Suprapubic skin (tissue), 4 donors: ENCODE measurements at places on chromosomes 2 and 18. TPM values are rescaled to one million over a fixed set of nuclear protein-coding genes. Genes with fewer than 3 reads are reported as not detected.

- H3K27me3 ChIP-seq = no peaks in the 10 kb centered on the region
- peaks cover 8% of the 10 kb centered on the region for H3K36me3 ChIP-seq
- no peak overlapping the region for H3K4me3 ChIP-seq
Observed at GRCh38 chr2:9981655-9982054, 30.2 kb downstream of the GRHL1 start.

The TBR1 gene
- not detected for total RNA-seq

The CTAGE1 gene
- not detected for total RNA-seq

The ATP8B1 gene
- 25.3 TPM for total RNA-seq

The KIF1A gene
- total RNA-seq = 2.9 TPM

The PKDCC gene
- total RNA-seq = 2.5 TPM

The ASB18 gene
- total RNA-seq = not detected

- H3K36me3 ChIP-seq = no peaks in the 10 kb centered on the region
- no peak overlapping the region for H3K27ac ChIP-seq
- H3K4me1 ChIP-seq = no peaks in the 10 kb centered on the region
- no peak overlapping the region for H3K4me3 ChIP-seq
- H3K27me3 ChIP-seq = no peaks in the 10 kb centered on the region
Observed at GRCh38 chr2:41989501-41990180, 58.2 kb upstream of the PKDCC start.

GRCh38 chr2:88697370-88698026 lies 6.0 kb downstream of the RPIA start:
- peaks cover 20% of the 10 kb centered on the region for H3K36me3 ChIP-seq
- no peaks in the 10 kb centered on the region for H3K27me3 ChIP-seq
- H3K4me1 ChIP-seq = peaks cover 17% of the 10 kb centered on the region
- H3K27ac ChIP-seq = peak overlapping the region; percentile 29

DNA sequence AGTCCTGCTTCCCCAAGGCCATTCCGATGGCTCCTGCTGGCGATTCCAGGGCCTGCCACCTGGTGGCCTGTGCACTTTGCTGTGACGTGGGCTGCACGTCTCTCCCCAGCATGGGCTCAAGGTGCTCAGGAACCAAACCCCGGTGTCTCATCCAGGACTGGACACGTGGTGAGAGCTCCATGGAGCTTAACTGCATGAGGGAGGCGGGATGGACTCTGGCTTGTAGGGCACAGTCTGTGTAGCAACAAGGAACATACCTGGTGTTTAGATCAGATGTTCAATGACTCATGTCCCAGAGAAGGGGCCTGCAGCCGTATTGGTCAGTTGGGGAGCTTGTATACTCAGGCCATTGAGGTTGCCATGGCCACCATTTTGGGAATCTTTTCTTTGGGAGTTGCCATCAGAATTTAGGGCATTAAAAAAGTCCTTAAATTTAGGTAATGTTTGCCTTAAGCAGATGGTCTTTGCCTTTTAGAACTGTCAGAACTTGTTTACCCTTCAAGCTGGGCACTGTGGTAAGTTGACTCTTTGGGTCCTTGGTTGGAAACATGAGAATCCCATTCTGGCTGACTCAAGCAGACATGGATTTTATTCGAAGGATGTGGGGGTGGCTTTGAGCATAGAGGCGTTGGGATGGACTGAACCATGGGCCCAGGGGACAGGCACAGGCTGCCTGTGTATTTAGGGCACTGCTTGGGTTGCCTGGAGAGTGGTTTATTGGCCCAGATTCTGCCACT lies 21.0 kb downstream of the AGAP1 start:
- no peak for DNase-seq
- H3K4me3 ChIP-seq = no peak overlapping the region
- H3K27me3 ChIP-seq = no peaks in the 10 kb centered on the region
- no peak overlapping the region for H3K27ac ChIP-seq

DNA sequence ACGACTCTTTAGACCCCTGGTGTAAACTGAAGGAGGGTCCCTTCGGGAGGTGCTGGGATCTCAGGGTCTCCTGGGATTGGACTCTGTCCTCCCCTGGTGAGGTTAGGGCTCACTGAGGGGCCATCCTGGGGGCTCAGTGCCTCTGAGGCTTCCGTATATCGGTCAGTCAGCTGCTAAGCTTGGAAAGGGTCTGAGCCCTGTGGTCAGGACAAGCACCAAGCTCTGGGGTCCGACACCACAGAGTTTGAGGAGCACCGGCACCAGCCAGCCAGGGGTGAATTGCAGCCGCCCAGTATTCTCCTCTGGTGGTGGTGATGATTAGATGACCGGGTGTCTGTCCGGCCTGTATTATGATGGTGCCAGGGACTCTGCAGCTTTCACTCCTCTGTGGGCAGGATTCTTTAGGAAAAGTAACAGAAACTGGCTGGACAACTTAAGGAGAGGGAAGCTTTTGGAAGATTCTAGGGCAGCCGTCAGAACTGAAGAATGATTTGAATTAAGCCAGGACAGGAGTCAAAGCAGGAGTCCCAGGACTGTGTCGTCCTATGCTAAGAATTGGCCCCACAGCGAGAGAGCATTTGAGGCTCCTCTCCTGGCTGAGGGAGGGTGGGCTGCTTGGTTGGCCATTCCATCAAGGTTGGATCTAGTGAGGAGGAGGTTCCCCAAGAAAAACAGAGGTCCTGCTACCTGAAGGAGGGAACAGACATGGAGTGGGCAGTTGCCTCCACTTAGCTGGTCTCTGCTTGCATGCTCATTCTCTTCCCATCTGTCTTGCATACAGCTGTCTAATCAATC lies 158.6 kb upstream of the HS6ST1 start:
- H3K4me1 ChIP-seq = peaks cover 20% of the 10 kb centered on the region
- DNase-seq = peak; percentile 58
- no peaks in the 10 kb centered on the region for H3K36me3 ChIP-seq
- no peak overlapping the region for H3K4me3 ChIP-seq

- H3K36me3 ChIP-seq = no peaks in the 10 kb centered on the region
- no peak for DNase-seq
- H3K4me1 ChIP-seq = peaks cover 31% of the 10 kb centered on the region
- no peak overlapping the region for H3K4me3 ChIP-seq
- H3K27ac ChIP-seq = no peak overlapping the region
Observed at GRCh38 chr2:46779447-46779941, 136.1 kb downstream of the MCFD2 start.

DNA sequence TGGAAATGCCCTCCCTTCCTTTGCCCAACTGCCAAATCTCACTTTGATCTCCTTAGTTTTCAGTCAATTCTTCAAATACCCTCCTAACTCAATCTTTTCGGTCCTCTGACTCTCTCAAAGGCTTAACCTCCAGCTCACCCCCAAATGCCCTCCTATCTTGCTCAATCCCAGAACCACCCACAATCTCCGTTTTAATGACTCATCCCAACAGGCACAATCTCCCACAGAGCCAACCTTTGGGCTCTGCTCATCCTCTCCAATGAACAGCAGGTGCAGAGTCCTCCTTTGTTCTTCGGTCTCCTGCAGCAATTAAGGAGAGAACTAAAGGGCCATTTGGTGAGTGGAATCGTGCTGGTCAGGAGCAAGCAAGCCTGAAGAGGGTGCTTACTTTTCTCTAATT lies 366.1 kb upstream of the CRIM1 start:
- no peak for DNase-seq
- no peaks in the 10 kb centered on the region for H3K27me3 ChIP-seq
- H3K4me1 ChIP-seq = no peaks in the 10 kb centered on the region
- no peak overlapping the region for H3K27ac ChIP-seq

DNA sequence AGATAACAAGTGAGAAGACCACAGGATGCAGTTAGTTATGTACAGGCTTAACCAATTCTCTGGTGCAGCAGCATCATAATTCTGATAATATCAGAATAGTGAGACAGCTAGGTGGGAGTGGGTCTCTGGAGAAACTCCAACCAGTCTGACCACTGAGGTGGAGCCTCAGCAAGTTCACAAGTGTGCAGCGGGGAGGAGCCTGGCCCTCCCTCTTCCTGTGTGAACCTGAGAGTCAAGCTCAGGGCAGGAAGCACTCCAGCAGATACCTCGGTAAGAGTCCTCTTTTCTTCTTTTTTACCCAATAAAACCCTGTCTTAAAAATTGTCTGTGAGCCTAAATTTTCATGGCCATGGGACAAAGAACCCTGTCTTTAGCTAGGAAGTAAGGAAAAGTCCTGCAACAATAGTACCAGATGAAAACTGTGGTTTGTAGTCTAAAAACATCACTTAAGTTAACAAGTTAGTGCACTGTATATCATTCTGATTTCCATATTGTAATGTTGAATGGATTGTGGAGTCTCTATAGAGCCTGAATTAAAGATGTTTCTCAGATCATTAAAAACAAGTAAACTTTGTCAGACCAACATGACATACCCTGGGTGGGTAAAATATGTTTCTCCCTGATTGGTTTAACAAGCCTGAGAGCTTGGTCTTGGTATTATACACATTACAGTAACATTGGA lies 370.8 kb downstream of the TMEM182 start:
- DNase-seq = no peak
- no peak overlapping the region for H3K27ac ChIP-seq

- H3K27ac ChIP-seq = no peak overlapping the region
- no peaks in the 10 kb centered on the region for H3K27me3 ChIP-seq
- no peak overlapping the region for H3K4me3 ChIP-seq
- no peak for DNase-seq
- H3K36me3 ChIP-seq = no peaks in the 10 kb centered on the region
Observed at GRCh38 chr2:207459990-207460757, 69.6 kb upstream of the CREB1 start.

- peaks cover 19% of the 10 kb centered on the region for H3K4me1 ChIP-seq
- no peaks in the 10 kb centered on the region for H3K36me3 ChIP-seq
- DNase-seq = no peak
- H3K27ac ChIP-seq = peak overlapping the region; percentile 46
- H3K27me3 ChIP-seq = peaks cover 44% of the 10 kb centered on the region
Observed at GRCh38 chr18:50558948-50559751, 737 bp upstream of the MAPK4 start.

DNA sequence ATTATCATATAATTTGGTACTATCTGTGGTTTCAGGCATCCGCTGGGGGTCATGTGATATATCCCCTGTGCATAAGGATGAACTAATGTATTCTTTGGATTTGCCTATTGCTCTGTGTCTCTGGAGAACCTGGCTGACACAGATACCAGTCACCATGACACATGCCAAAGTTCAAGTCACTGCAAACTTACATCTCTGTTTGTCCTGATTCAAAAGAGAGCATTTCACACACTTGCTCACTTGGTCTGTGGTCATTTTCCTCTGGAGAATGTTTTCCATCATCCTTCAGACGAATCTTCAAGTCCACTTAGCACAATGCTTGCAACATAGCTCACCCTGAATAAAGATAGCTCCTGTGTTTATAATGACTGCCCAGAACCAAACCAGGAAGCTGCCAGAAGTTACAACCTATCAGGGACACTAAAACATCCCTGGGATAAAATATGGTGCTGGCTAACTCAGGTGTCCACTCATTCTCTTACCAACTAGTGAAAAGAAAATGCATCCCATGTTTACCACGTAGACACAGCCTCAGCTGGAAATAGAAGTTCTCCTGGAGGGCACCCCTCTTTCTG lies 18.1 kb downstream of the SULT1C3 start:
- no peaks in the 10 kb centered on the region for H3K4me1 ChIP-seq
- H3K27ac ChIP-seq = no peak overlapping the region
- no peaks in the 10 kb centered on the region for H3K36me3 ChIP-seq
- no peaks in the 10 kb centered on the region for H3K27me3 ChIP-seq
- no peak overlapping the region for H3K4me3 ChIP-seq

The CAVIN2 gene
- total RNA-seq = 12.9 TPM

GRCh38 chr2:219218217-219218731 lies 484 bp downstream of the ABCB6 start:
- peaks cover 35% of the 10 kb centered on the region for H3K4me1 ChIP-seq
- no peaks in the 10 kb centered on the region for H3K27me3 ChIP-seq
- H3K4me3 ChIP-seq = peak overlapping the region; percentile 68
- peak; percentile 86 for DNase-seq
- H3K36me3 ChIP-seq = peaks cover 63% of the 10 kb centered on the region
- H3K27ac ChIP-seq = peak overlapping the region; percentile 88

The IGFBP2 gene
- 17.7 TPM for total RNA-seq

The WNT6 gene
- 3.7 TPM for total RNA-seq

DNA sequence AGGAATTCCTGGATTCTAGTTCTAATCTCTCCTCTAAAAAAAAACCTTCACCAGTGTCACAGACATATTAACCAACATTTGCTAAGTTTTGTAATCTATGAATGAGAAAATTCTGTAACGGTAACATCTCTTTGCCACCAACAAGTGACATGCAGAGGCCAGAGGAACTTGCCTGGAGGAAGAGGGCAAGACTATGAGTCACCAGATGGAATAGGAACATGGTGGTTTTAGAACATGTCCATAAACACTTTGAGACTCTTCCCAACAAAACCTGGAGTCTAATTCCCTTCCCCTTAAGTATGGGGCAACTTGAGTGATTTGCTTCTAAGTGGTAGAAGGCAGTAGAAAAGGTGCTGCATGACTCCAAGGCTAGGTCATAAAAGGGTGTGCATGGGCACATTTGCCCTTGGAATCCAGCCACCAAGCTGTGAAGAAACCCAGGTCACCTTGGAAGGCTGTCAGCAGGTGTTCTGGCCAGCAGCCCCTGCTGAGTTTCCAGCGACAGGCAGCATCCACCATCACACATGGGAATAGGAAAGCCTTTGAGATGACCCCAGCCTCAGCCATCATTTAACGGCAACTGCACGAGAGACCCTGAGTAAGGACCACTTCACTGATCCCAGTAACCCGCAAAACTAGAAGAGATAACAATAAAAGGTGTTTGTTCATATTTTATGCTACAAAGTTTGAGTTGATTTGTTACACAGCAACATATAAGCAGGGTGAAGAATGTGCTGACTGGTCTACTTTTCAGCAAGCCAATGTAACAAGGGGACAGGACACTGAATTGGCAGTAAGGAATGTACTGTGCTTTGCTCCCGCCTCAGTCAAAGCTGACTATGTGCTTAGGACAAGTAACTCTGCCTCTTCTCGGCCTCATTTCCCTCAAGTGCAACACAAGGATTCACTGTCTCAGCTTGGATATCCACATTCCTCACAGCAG lies 90.6 kb downstream of the SKA1 start:
- H3K27me3 ChIP-seq = no peaks in the 10 kb centered on the region
- H3K4me3 ChIP-seq = no peak overlapping the region
- no peak overlapping the region for H3K27ac ChIP-seq

GRCh38 chr18:68560128-68560527 lies 154.8 kb downstream of the TMX3 start:
- no peak overlapping the region for H3K4me3 ChIP-seq
- DNase-seq = no peak
- H3K27me3 ChIP-seq = no peaks in the 10 kb centered on the region
- no peaks in the 10 kb centered on the region for H3K4me1 ChIP-seq
- no peaks in the 10 kb centered on the region for H3K36me3 ChIP-seq

The POTEC gene
- not detected for total RNA-seq

The SAG gene
- total RNA-seq = not detected

The TLX2 gene
- total RNA-seq = not detected

The ZNF638 gene
- total RNA-seq = 109 TPM
